Stimulated activated effector memory CD8-positive, alpha-beta T cell treated with anti-CD3 and anti-CD28 coated beads, Interleukin-12 subunit alpha, Interleukin-12 subunit beta, amount 100 ng/mL, for 72 hours (primary cell): ENCODE measurements at places on chromosomes 6 and 20.

DNA sequence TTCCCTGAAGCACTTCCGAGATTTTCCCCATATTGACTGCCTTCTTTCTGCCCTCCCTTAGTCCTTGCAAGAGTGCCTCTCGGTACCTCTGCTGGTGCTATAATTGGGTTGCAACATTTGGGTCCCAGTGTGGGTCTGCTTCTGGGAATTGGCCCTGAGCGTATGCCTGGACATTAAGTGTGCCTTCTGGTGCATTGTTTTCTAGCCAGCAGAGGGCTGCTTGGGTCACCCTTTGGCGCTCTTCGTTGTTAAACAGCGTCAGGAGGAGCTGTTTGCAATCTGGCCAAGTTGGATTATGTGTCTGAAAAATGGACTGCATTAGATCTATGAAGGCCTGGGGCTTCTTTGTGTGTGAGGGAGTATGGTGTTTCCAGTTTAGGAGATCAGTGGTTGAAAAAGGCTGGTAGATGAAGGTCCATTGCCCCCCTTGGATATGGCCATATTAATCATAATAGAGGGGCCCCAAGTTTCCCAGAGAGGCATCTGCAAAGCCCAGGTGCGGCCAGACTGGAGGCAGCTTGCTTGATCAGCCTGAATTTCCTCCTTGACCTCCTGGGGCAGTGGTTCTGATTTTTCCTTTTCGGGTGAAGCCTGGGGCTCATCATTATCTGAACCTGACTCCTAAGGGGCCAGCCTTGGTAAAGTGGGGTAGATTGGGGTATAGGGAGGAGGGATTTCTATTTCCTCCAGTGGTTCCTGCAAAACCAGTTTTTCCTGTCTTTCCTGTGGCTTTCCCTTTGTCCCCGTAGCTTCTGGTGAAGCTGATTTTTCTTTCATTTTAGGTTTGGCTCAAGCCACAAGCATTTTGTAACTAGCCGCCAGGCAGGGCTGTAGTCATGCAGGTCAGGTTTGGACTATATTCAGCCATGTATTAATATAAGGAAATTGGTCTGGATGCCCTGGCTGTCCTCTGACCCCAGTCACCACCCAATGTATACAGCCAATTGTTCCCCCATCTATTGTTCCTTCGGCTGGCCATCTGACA lies 85.4 kb upstream of the GPR6 start:
- no peak for DNase-seq

GRCh38 chr20:58130156-58130555 lies 98.3 kb downstream of the ANKRD60 start:
- no peak for DNase-seq

DNA sequence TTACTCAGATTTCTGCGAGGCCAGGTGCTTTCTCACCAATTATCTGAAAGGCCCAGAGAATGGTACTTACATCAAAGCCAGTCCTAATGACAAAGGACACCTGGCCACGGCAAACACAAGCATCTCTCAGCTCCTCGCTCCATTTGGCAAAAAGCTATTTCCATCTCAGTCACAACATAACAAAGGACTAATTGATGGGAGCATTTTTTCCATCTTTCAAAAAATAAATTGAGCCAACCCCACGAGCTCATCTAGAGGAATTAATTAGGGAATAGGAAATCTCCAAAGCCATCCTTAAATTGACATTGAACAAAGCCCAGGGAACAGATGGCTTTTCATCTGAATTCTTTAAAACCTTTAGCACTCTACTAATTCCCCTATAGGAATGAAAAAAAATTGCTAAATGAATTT lies 236.7 kb downstream of the HAO1 start:
- no peak for DNase-seq

DNA sequence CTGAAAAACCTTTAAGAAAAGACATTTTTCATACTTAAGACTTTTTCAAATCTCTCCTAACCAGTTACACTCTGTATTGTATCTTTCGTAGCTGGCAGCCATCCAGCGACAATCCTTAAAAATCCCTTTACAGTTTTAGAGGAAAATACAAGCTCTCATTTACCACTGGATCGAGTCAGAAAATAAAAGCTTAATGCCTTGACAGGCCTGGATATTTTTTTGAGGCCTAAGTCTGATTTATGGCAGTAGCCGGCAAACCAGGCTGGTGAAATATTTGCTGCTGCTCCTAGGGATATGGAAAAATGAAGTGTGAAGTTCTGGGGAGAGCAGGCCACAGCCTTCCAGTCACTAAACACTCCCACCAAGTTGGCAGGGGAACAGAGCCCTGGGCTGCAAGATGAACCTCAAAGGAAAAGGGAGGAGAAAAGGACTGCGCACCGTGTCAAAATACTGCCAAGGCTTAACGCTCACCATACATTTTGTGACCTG lies 213.0 kb upstream of the SUPT3H start:
- no peak for DNase-seq

- no peak for DNase-seq
Measured at GRCh38 chr20:56369179-56369578, 10.4 kb downstream of the FAM210B start.

GRCh38 chr6:24329022-24329421 lies 28.8 kb downstream of the DCDC2 start:
- no peak for DNase-seq

DNA sequence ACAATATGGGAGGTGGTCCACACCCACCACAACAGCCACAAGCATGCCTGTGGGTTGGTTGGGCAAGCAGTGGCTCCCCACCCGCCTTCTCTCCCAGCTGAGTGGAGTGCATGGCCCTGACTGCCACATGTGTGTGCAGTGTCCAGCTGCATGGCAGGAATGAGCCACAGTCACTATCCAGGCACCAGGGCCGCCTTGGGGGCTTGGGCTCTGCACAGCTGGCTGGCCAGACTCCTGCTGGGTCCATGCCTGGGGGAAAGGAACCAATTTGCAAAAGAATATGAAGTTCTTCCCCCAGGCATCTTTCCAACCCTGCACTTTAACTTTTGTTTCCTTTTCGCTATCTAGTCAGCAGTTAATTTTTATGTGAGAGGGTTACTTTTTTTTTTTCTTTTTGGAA lies 11.6 kb upstream of the ASCC3 start:
- no peak for DNase-seq
